ENCODE measurements at places on chromosomes 11 and 22.

- DNase-seq, result no peak
These were observed 24.5 kb upstream of the TNRC6B start for GRCh38 chr22:40153192-40153591.

DNA sequence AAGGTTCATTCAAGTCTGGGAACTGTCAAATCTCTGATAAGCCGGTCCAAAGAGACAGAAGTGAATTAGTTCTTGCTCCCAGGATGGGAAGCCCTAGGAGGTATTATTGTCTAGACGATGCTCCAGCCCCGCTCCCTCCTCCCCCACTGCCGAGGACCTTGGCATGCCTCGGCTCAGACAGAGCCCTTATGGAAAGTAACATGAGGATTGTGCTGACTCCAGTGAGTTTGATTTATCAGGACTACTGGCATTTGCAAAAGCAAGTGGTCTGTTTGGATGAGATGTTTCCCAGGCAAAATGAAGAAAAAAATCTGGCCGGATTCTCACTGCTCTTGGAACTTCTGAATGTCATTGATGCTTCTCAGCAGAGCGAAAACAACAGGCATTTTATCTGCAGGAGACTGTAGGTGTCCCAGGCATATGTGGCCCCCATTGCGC, 341.0 kb downstream of the ETS1 start:
- no peak for DNase-seq

DNA sequence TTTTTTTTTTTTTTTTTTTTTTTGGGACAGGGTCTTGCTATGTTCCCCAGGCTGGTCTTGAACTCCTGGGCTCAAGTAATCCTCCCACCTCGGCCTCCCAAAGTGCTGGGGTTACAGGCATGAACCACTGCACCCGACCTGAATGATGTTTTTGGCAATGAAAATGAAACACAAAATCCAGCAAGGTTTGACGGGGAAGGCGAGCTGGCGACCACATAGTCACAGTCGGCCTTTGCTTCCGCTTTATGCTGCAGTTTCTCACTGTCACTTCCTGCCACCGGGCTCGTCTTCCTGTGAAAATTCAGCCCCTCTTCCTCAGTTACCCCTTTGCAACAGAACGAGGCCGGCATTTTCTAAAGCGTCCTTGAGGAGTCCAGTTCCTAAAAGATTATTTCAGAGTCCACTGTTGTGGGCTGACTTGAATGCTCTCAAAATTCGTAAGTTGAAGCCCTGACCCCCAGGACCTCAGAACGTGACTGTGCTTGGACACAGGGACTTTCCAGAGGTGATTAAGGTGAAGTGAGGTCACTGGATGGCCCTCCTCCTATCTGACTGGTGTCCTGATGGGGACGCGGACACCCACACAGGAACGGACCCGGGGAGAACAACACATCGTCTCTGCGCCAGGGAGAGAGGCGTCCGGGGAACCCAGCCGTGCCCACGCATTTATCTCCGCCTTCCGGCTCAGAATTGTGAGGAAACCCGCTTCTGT, 2.9 kb upstream of the BID start:
- DNase-seq, result no peak

- no peak for DNase-seq
These were observed 102.5 kb downstream of the TIMP3 start for GRCh38 chr22:32904044-32904443.

- no peak for DNase-seq
These were observed at the start of gene TPH1 for GRCh38 chr11:18046116-18046777. TPH1 (minus strand) TSS chr11:18046269; CDS start chr11:18040762, 5,507 bp downstream.

DNA sequence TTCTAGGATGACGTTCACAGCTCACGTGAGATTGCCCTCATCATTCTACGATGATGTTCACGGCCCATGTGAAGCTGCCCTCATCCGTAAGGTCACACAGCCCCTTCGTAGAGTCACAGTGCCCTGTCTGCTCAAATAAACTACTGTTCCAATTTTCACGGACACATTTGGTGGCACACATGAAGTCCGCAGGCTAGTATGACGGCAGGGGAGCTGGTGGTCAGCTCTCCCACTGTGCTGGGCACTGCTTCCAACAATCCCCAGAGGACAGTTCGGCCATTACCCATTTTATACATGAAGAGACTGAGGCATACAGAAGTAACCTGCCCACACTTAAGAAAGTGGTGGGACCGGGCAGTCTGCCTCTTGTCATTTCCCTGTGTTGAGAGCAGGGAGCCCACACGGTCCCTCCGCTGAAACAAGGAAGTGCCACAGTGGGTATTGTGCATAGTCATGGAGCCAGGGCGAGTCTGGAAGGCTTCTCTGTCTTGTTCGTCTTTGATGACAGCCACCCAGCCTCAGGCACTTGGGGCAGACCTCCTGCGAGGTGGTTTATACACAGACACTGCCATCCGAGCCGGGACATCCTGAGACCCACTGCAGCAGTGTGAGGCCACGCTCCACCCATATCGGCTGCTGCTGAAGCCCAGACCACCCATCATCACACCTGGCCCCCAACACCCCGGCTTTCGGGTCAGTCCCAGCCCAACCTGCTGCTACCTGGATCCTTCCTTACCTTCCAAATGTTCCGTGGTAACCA, 114.3 kb downstream of the PHF21B start:
- DNase-seq, result no peak

DNA sequence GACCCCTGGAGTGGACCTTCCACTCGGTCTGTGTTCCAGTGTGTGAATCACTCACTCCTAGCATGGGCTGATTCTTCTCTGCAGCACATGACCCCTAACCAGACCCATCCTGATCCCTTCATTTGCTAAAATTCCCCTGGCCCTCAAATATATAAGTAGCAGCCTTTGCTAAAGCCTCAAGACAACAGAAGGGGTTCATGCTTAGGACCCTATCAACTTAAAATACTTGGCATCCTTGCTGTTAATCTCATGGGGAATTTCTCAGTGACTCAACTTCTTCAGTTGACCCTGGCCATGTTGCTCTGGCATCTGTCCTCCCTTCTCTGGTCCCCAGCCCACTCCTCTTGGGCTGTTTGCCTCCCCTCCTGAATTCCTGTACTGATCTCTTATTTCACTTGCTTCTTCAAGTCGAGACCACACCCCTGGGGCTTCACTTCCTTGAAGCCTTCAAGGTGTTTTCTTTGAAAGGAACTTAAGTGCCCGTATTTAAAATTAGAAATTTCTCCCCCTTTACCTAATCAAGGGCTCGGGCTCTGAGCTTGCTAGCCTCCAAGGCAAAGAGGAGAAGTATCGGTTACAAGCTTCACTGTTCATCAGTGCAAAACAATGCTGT, 23.6 kb downstream of the NNMT start:
- DNase-seq, result no peak

GRCh38 chr11:106415510-106415909, 338.0 kb downstream of the AASDHPPT start:
- no peak for DNase-seq

DNA sequence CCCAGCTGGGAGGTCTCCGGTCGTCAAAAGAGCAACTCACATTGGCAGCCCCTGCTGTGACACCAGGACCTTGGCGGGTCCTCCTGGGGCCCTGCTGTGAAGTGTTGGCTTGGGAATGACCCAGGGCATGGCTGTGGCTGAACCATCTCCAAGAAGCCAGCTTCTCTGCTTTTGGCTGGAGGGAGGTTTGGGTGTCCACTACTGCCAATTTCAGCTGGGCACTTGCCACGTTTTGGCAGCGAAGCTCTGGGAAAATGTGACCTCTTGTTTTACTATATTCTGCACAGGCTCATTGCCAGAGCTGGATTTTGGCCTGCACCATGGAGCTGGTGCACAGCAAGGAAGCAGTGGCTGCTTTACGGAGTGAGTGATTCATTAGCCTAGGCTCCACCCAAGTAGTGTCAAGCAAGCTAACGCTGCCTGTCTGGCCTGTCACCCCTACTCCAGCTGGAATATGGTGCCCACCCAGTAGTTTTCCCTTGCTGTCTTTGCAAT, 24.3 kb upstream of the SMCO4 start:
- no peak for DNase-seq

- DNase-seq, result no peak
These were observed 134.0 kb downstream of the KIF18A start for GRCh38 chr11:27973851-27974536.

GRCh38 chr22:34847072-34847471, 218.9 kb upstream of the ISX start:
- no peak for DNase-seq

DNA sequence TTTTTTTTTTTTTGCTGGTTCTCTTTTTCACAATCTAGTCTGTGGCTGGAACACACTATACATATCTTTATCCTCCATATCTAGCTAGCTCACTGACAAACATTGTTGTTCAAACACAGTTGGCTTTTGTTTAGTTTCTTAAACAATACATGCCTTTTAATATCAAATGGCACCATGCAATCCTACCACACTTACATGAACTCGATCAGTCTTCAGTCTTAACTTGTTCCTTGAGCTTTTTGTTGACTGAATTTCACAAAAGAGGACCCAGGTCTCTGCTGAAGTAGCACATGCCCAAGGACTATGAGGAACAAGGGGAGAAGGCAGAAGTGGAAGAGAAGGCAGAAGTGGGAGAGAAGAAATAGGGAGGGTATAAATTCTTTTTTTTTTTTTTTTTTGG, 25.5 kb downstream of the TMEM123 start:
- DNase-seq, result no peak

GRCh38 chr22:45529971-45530575, 27.4 kb downstream of the FBLN1 start:
- DNase-seq, result no peak

GRCh38 chr11:60594998-60595642, 79.9 kb downstream of the MS4A13 start:
- no peak for DNase-seq

GRCh38 chr11:2674658-2675131, 25.1 kb downstream of the KCNQ1OT1 start:
- no peak for DNase-seq

GRCh38 chr11:64185175-64185692, 737 bp upstream of the STIP1 start:
- no peak for DNase-seq

GRCh38 chr11:11407065-11407762, 54.2 kb upstream of the CSNK2A3 start:
- no peak for DNase-seq

- no peak for DNase-seq
These were observed 29.5 kb upstream of the APOA1 start for GRCh38 chr11:116866804-116867455.

DNA sequence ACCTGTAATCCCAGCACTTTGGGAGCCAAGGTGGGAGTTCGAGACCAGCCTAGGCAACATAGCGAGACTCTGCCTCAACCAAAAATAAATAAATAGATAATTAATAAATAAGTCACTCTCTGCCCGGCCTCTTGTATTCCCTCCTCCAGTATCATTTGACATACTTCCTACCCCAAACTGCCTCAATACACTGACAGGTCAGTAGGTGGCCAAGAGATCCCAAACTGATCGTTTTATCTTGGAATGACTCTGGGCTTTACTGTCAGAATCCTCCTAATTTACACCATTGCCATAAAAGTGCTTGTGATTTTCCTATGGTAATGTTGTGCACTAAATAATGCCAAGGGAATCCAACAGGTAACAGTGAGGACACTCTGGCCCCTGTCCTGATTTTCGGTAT, 94.2 kb downstream of the PDHX start:
- no peak for DNase-seq

DNA sequence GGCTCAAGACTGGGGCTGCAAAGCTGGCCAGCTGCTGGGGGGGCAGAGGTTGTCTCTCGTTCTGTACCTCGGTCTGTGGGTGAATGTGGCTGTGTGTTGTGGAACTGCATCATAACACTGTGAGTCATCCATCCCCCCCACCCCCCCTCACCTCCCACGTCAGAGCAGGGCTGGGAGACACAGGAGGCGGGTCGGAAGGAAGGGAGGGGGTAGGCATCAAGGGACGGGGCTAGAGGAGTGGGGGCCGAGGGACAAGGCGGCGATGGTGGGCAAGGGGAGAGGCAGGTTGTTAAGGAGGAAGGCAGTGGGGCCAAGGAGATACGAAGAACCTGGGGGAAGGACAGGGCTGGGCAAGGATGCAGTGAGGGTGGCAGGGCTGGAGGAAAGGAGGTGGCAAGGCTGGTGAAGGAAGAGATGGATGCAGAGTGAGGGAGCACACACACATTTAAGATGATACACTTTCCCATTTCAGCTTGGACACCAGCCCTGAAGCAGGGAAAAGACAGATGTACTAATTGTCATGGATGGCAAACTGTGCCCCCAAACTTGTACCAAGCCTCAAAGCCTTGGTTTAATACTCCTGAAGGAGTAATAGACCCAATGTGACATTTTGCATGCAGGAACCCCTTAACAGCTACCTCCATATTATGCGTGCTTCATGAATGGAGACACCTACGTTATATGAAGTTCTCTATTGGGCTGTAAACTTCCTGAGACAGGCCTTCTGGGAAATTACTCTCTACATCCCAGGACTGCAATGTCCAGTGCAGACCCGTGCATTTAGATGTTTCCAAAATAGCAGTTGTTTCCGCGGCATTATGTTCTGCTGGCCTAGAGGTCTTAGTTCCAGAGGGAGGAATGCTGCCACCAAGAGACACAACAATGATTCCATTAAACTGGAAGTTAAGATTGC, at the start of gene YPEL4:
Gene YPEL4, minus strand, starts transcription at position 87 of the 913 bp plus-strand sequence. CDS start 2,805 bp downstream, outside the sequence.
- DNase-seq, result no peak

DNA sequence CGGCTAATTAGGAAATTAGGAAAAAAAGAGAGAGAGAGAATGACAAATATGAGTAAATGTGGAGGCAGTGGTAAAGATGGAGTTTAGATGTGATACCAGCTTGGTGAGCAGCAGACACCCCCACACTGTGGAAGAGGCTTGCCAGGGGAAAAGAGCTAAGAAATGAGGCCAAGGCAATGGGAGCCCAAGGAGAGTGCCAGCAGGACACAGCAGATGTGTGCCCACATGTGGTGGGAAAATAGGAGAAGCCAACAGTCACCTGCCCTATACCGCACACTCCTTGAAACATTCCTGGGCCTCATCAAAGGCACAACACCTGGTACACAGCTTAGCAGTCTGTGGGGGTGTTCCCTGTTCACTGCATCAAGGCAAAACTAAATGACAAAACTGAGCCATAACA, 104.9 kb downstream of the FAM76B start:
- DNase-seq, result no peak

DNA sequence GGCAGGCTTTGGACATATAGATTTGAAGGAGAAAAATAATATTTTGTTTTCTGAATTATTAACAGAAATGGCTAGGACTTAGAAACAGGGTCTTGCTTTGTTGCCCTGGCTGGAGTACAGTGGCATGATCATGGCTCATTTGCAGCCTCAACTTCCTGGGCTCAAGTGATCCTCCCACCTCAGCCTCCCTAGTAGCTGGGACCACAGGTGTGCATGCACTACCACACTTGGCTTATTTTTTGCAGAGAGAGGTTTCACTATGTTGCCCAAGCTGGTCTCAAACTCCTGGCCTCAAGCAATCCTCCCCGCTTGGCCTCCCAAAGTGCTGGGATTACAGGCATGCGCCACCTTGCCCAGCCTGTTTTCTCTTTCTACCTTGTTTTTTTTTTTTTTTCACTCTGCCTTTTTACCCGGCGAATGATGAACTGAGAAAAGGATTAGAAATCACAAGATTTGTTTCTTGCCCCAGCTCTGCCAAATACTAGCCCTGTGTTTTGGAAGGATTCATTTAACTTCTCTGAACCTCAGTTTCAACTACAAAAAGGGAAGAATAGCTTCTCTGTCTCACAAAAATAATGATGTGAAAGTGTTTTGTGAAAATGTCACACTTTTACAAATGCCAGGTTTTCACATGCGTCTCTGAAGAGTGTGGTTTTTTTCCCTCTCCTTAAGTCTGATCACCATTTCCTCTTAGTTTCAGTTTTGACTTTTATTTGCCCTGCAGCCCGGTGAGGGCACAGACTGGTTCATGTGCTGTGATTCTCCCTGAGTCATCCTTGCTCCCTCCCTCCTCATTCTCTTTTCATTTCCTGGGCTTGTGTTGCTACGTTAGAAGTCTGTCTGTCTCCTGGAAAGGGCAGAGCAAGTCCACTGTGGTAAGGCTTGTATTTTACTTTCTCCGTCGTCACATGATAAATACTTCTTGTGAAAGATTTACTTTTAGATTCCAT, 67.7 kb downstream of the BCL2L13 start:
- no peak for DNase-seq

Data from NCI-H1694 treated with DMSO at 0.1 percent for 48 hours (cell line).